DMS 273 treated with DMSO at 0.1 percent for 48 hours (cell line): ENCODE measurements at places on chromosomes 16 and 17.

GRCh38 chr17:40349895-40350688 is 14.4 kb downstream of the GJD3 start:
- no peak for DNase-seq

GRCh38 chr17:13541032-13541480 is 60.7 kb downstream of the HS3ST3A1 start:
- DNase-seq, result no peak

DNA sequence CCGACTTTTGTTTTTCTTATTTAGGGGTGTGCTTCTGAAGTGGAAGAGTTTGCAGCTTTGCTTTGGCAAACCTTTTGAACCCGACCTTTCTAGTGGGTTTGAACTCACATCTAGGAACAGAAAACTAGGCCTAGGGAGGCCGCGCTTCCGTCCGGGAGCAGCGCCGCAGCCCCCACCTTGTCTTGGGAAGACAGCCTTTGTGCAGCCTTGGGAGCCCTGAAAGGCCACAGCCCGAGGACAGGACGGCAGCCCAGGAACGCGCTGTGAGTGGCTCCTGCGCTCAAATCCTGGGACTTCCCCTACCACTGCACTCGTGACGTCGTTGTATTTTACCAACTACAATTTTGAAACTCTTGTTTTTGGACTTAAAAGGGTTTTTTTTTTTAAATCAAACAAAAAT is 53.7 kb upstream of the ZNF267 start:
- DNase-seq, result no peak

GRCh38 chr16:84700446-84701300 is 873 bp downstream of the USP10 start:
- no peak for DNase-seq

- no peak for DNase-seq
Measured at GRCh38 chr17:74604761-74605160, 12.7 kb upstream of the CD300LD start.

DNA sequence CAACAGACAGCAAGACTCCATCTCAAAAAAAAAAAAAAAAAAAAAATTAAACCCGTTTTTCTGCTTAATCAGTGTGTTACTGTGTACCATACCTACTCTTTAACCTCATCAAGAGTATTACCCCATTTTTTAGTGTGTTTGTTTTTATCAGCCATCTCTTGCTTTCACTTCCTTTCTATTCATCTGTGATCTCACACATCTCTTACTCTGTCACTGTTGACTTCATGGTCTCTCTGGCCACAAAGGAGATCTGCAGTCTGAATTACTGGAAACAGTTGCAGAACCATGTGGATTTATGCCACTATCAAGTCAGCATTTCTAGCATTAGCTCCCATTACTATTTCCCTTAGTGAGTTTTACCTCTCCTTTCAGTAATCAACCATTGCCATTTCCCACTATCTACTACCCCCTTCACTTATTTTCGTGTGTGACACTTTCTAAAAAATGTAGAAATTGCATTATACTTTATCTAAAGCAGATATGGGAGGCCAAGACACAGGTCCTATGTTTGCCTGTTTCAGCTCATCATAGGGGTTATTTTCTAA is 20.1 kb downstream of the NDEL1 start:
- no peak for DNase-seq

- no peak for DNase-seq
Measured at GRCh38 chr17:45307290-45308015, 9.4 kb downstream of the MAP3K14 start.

GRCh38 chr17:21194703-21195102 is 19.3 kb downstream of the TMEM11 start:
- peak; percentile 79 for DNase-seq

GRCh38 chr16:69315486-69316311 is 4.5 kb downstream of the VPS4A start:
- DNase-seq, result no peak

DNA sequence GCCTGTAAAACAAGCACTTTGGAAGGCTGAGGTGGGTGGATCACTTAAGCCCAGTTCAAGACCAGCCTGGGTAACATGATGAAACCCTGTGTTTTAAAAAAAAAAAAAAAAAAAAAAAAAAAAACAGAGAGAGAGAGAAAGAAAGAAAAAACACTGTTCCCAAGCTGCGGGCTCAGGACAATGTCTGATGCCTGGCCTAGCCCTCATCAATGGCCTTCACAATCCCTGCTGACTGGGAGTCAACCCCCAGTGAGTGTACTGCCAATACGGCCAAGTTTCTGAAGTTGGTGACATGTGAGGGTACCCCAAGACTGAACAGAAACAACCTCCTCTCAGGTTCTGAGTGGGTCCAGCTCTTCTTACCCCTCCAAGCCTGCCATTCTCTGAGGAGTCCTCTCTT is 116.5 kb downstream of the ZNF778 start:
- no peak for DNase-seq

- DNase-seq, result no peak
Measured at GRCh38 chr17:37130984-37131446, 182.3 kb downstream of the AATF start.

GRCh38 chr16:88977812-88978607 is 1.0 kb upstream of the CBFA2T3 start:
- no peak for DNase-seq

GRCh38 chr17:75238684-75239191 is 22.7 kb downstream of the GGA3 start:
- DNase-seq, result no peak

GRCh38 chr16:4660454-4661007 is 32.8 kb upstream of the NUDT16L1 start:
- peak; percentile 25 for DNase-seq

- no peak for DNase-seq
Measured at GRCh38 chr16:47342055-47342454, 118.8 kb downstream of the ITFG1 start.

DNA sequence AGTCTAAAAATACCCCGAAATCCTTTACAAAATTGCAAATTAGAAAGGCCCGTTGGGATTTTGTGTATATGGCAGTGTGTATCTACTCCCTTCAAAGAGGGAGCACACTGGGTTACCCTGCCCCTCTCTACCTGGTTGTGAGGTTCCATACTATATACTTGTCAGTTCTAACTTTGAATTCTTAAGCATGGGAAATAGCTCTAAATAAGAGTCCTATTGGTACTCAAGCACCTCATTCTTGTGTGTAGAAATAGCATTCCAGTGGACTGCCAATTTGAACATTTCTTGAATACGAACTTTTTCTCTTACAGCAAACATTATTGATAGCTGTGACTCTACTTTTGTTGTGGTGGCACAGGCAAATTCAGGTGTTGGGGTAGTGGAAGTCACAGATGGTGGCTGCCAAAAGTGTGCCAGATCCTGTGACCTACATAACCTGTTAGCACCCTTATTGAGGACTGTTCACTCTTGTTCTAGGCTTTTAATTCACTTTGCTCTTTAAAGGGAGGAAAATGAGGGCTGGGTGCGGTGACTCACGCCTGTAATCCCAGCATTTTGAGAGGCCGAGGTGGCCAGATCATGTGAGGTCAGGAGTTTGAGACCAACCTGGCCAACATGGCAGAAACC is 16.1 kb downstream of the ESRP2 start:
- no peak for DNase-seq

DNA sequence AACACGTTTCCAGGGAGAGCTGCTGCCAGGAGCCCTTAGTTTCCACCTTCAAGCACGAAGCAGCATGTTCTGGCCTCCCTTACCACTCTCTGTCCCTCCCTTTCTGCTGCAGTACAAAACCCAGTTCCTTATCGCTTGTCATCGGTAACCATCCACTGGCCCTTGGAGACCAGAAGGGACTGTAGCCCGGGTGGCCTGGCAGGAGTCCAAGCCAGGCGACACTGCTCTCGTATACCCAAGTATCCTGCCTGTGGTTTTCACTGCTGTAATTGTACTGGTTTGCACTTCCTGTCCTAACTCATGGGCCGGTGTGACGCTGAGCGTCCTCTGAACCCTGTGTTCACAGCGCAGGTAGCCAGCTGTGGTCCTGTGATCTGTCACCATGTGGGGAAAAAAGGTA is 81.1 kb downstream of the MAF start:
- DNase-seq, result no peak

GRCh38 chr16:56470232-56470631 is 18.9 kb downstream of the OGFOD1 start:
- no peak for DNase-seq

DNA sequence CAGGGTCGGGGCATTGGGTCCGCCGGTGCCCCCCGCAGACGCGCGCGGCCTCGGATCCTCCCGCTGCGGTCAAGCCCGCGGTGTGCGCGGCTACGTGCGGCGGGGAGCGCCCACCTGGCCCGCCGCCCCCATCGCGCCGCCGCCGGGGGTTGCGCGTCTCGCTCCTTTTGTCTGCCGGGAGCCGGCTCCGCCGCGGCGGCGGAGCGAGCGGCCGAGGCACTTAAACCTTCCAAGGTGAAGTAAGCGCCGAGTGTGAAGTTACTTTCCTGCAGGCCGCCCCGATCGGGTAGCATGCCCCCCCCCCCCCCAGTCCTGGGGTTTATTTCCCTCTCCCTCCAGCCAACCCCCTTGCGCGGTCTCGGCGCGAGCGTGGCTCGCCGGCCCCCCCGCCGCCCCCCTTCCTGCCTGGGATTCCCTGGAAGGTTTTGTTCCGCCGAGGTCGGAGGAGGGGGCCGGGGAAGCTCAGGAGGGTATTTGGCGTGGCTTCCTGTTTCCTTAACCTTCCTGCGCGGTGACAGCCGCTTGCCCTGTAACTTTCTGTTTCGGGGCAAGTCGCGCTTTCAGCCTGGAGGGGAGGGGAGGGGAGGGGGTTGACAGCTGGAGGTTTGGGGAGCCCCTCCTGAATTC is 56.6 kb upstream of the GSE1 start:
- no peak for DNase-seq

DNA sequence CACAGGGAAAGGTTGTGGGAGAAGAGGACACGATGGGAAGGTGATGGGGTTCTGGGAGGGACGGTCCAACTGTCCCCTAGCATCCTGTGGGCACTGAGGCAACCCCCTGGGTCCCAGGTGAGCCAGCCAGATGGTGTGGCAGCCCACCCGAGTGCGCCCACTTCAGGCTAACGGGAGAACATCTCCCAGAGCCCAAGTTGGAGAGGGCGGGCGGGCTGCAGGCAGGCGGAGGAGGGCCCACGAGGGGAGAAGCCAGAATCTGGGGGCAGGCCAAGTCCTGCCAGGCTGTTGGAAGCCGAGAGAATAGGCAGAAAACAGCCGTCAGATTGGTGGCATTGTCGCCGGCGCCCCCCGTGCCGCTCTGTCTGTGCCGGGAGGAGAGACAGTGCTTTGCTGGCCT is 13.8 kb upstream of the ABCC3 start:
- DNase-seq, result no peak
